ENCODE measurements at places on chromosomes 2 and 18. TPM values are rescaled to one million over a fixed set of nuclear protein-coding genes. Genes with fewer than 3 reads are reported as not detected.

DNA sequence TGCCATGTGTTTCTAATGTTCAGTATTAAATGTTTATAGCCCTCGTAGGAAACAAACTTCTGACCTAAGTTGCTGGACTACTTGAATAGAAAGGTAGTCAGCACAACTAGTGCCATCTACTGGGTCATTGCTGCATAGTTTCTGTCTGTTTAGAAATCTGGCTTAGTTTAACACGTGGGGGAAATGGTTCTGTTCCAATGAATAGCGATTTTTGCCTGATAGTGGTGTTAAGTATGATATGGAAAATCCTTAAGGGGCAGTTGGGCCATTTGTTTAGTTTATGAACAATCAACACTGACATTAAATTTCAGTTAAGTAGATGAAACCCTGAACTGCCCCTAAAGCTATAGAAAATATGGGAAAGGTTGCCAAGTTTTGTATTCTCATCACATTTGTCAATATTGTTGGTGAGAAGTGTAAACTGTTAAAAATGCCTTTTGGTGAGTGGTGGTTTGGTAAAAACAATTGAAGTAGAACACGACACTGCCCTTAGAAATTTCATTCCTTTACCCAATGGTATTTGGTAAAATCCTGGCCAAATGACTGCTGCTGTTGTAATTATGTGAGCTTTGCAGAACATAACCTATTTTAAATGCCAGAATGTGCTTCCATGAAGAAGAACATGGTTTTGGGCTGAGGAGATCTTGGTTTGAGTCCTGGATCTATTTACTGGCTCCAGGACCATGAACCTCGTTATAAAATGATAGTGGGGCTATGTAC is 13.2 kb downstream of the NABP1 start:
- H3K27me3 ChIP-seq: no peaks in the 10 kb centered on the region
- H3K27ac ChIP-seq: no peak overlapping the region
- peaks cover 21% of the 10 kb centered on the region for H3K4me1 ChIP-seq
- no peak overlapping the region for H3K4me3 ChIP-seq
- H3K36me3 ChIP-seq: peaks cover 22% of the 10 kb centered on the region

DNA sequence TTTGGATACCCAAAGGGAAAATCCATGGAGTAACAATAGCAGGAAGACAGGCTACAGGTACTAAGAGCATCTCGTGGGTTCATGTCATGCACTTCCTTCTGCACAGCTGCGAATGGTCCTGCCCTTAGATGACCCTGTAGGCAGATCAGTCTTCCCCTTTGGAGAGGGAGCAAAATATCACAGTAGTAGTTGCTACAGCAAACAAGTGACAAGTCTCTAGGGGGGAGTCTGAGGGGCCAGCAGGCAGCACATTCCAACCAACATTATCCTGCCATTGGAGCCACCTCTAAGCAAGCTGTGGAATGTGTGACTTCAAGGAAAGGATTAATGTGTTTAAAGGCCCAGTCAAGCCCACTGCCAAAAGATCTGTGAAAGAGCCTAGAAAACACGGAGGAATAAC is 273.2 kb upstream of the PARD3B start:
- peaks cover 4% of the 10 kb centered on the region for H3K4me1 ChIP-seq
- H3K27ac ChIP-seq: no peak overlapping the region
- H3K36me3 ChIP-seq: no peaks in the 10 kb centered on the region
- H3K27me3 ChIP-seq: no peaks in the 10 kb centered on the region

DNA sequence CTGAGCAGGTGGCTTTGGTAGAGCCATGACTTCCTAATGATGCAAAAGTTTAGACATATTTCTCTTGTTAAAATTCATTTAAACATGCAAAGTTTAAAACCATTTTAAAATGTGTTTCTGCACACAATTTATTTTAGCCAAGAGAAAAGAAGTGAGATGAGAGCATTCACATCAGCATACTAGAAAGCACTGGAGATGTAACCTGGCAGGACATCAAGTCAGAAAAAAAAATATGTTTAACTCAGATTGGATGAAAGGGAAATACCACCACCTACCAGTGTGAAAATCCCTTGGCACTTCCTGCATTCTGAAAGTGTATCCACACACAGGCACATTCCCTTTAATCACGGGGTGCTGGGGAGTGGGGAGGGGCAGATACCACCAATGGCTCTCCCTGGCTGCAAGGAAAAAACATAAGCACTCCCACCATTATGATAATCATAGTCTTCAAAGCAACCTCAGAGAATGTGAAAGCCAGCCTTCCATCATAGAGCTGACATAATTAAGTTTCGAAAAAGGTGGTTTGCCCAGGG is 25.0 kb downstream of the DNER start:
- no peak overlapping the region for H3K27ac ChIP-seq
- peaks cover 12% of the 10 kb centered on the region for H3K27me3 ChIP-seq
- no peaks in the 10 kb centered on the region for H3K36me3 ChIP-seq
- no peaks in the 10 kb centered on the region for H3K4me1 ChIP-seq
- no peak overlapping the region for H3K4me3 ChIP-seq

DNA sequence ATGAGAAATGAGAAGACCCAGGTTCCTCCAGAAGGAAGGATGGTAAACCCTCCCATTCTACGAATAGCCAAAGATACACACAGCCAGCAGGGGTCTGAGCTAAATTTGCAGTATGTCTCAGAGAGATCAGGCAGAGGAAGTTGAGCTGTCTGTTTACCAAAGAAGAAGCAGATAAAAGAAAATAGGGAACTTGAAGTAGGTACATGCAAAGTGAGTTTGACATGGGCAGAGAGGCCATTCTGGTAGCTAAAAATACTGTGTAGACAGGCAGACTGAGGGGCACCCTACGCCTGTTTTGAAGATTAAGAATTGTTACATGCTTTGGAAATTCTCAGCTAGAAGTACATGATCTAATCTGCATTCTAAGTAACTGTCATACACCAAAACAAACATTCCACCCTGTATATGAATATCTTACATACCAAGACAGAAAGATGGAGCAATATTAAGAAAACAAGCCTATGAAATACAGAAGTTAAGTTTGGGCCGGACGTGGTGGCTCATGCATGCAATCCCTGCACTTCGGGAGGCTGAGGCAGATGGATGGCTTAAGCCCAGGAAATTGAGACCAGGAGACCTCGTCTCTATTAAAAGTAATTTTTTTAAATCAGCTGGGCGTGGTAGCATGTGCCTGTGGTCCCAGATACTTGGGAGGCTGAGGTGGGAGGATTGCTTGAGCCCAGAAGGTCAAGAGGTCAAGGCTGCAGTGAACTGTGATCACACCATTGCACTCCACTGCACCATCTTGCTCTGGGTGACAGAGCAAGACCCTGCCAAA is 157.9 kb downstream of the ANKRD44 start:
- H3K27me3 ChIP-seq: no peaks in the 10 kb centered on the region
- DNase-seq: no peak
- H3K27ac ChIP-seq: peak overlapping the region; percentile 1
- peaks cover 21% of the 10 kb centered on the region for H3K4me1 ChIP-seq

Gene EFHD1
- total RNA-seq: 10.7 TPM

Gene RSAD2
- 25.7 TPM for total RNA-seq

GRCh38 chr2:207505171-207505570 is 24.6 kb upstream of the CREB1 start:
- no peak for DNase-seq
- H3K4me3 ChIP-seq: no peak overlapping the region
- H3K36me3 ChIP-seq: no peaks in the 10 kb centered on the region
- H3K27me3 ChIP-seq: no peaks in the 10 kb centered on the region
- H3K4me1 ChIP-seq: peaks cover 14% of the 10 kb centered on the region

Gene MAP3K20
- 52.0 TPM for total RNA-seq

Gene REG3A
- not detected for total RNA-seq

Gene TLX2
- total RNA-seq: not detected

DNA sequence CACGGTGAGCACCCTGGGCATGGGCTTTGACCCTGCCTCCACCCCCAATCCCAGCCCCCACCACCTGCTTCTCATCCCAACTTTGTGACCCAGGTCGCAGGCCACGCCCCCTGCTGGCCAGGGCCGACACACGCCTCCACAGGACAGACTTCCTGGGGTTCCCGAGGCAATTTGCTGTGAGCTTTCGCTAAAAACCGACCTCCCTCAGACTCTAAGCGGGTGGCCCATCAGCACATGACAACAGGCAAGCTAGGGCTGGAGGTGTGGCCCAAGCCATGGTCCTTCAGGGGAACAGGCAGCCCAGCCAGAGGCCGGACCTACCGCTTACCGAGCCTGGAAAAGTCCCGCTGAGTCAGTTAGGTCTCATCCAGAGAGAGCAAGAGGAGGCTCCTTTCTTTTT is 31.9 kb downstream of the C1QL2 start:
- H3K4me1 ChIP-seq: no peaks in the 10 kb centered on the region
- no peak overlapping the region for H3K4me3 ChIP-seq
- no peak overlapping the region for H3K27ac ChIP-seq
- DNase-seq: peak; percentile 78
- peaks cover 33% of the 10 kb centered on the region for H3K27me3 ChIP-seq
- H3K36me3 ChIP-seq: no peaks in the 10 kb centered on the region

- no peak overlapping the region for H3K27ac ChIP-seq
- H3K4me3 ChIP-seq: no peak overlapping the region
- no peaks in the 10 kb centered on the region for H3K36me3 ChIP-seq
These were observed 55.9 kb upstream of the ACYP2 start for GRCh38 chr2:54059504-54059903.

- no peak overlapping the region for H3K4me3 ChIP-seq
- H3K36me3 ChIP-seq: no peaks in the 10 kb centered on the region
- no peaks in the 10 kb centered on the region for H3K27me3 ChIP-seq
- peak; percentile 46 for DNase-seq
- no peak overlapping the region for H3K27ac ChIP-seq
These were observed 532.5 kb upstream of the SLC39A10 start for GRCh38 chr2:195124391-195125079.

Gene ZAP70
- 10.2 TPM for total RNA-seq

- no peaks in the 10 kb centered on the region for H3K4me1 ChIP-seq
- H3K27me3 ChIP-seq: no peaks in the 10 kb centered on the region
- H3K36me3 ChIP-seq: no peaks in the 10 kb centered on the region
- H3K4me3 ChIP-seq: no peak overlapping the region
These were observed 47.5 kb downstream of the FRZB start for GRCh38 chr2:182818925-182819324.

GRCh38 chr2:238285653-238286082 is 2.7 kb downstream of the PER2 start:
- peak; percentile 81 for DNase-seq
- no peaks in the 10 kb centered on the region for H3K36me3 ChIP-seq
- H3K27ac ChIP-seq: peak overlapping the region; percentile 97
- H3K4me1 ChIP-seq: peaks cover 46% of the 10 kb centered on the region
